Small intestine (tissue), 16 donors: ENCODE measurements at places on chromosomes 6 and 20. TPM values are rescaled to one million over a fixed set of nuclear protein-coding genes. Genes with fewer than 3 reads are reported as not detected.

GRCh38 chr6:167650730-167651317, 175.9 kb upstream of the AFDN start:
- DNase-seq, result no peak

DNA sequence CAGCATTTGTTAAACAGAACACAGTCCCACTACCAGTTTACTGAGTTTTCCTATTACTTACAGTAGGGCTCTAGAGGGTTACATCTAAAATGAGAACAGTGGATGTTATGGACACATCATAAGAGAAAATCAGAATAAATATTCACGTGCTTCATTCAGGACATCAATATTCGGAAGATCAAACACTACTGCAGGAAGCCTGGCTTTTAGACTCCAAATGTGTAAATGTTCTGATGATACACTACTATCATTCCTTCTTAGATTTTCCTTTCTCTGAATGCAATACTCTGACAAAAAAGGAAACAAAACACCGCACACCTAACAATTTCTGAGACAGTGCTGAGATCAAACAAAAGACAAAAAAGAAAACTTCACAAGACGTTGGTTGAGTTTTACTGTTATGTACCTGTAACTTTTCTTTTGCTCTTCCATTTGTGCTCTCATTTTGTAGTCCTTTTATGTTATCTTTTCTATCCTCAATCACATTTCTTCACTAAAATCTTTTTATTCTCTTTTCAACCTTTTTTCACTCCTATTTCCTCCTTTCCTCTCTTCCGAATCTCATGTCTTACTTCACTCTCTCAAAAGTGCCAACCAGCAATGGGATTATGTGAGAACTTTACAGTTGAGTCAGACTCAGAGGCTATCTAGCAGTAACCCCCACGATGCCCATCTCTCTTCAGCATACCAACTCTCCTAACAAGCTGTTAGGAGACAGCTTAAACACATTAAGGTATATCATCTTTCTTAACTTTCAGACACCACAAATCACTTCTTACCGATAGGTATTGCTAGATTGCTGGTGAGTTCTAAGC, 1.7 kb downstream of the FAM184A start:
- DNase-seq, result no peak

- no peak for DNase-seq
Measured at GRCh38 chr6:158488065-158488464, 71.8 kb upstream of the TMEM181 start.

Gene CST4
- not detected for polyA plus RNA-seq

DNA sequence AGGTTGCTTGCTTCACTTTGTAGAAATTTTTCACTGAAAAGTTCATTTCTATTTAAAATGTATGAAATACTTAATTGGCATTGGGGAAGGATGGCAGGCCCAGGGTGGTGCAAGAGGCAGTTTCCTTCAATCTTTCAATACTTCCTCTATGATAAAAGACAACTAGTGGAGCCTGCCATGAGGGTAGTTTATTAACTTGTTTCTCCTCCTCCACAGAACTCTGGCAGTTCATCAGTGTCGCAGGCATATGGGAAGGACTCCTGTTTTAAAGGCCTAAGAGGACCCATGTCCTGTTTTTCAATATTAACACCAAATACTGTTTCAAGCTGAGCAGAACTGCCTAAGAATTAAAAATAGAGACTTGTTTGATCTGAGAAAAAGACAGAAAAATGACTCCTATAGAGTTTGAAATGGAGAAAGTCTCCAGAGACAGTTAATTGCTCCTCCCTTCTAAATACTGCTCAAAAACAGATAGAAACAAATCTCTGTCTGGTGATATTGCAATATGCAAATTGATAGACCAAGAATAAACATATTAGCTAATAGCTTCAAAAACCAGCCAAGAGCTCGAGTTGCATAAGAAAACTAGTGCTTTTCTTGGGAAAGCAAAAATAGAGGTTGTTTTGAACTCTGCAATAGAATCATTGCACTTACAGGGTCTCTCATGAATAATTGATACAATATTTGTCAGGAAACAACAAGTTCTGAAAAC, 665.7 kb upstream of the SLC35B3 start:
- DNase-seq, result no peak

Gene OR2J2
- not detected for polyA plus RNA-seq

Gene PRDM13
- 0.03 TPM for polyA plus RNA-seq

- no peak for DNase-seq
Measured at GRCh38 chr6:96811136-96811535, 26.1 kb downstream of the GPR63 start.

Gene ANGPT4
- polyA plus RNA-seq, result not detected

DNA sequence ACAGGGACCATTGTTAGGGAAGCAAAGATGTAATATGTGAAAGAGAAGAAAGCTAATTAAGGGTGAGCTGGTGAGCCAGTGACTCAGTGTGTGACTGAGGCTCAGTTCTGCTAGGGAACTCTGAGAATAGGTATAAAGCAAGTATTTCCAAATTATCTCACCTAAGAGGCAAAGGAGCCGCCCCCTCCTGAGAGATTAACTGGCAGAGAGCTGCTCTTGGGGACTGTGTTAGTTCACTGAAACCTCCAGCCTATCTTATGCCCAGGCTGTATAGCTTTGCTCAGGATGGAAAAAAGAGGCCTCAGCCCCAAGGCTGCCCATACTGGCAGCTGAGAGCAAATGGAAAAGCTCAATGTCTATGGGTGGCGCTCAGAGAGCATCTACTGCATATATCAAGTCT, 152.0 kb downstream of the PAK5 start:
- DNase-seq, result no peak

GRCh38 chr20:8534368-8535160, 402.5 kb downstream of the PLCB1 start:
- DNase-seq, result peak; percentile 6

Gene FKBP1C
- 0.45 TPM for polyA plus RNA-seq

DNA sequence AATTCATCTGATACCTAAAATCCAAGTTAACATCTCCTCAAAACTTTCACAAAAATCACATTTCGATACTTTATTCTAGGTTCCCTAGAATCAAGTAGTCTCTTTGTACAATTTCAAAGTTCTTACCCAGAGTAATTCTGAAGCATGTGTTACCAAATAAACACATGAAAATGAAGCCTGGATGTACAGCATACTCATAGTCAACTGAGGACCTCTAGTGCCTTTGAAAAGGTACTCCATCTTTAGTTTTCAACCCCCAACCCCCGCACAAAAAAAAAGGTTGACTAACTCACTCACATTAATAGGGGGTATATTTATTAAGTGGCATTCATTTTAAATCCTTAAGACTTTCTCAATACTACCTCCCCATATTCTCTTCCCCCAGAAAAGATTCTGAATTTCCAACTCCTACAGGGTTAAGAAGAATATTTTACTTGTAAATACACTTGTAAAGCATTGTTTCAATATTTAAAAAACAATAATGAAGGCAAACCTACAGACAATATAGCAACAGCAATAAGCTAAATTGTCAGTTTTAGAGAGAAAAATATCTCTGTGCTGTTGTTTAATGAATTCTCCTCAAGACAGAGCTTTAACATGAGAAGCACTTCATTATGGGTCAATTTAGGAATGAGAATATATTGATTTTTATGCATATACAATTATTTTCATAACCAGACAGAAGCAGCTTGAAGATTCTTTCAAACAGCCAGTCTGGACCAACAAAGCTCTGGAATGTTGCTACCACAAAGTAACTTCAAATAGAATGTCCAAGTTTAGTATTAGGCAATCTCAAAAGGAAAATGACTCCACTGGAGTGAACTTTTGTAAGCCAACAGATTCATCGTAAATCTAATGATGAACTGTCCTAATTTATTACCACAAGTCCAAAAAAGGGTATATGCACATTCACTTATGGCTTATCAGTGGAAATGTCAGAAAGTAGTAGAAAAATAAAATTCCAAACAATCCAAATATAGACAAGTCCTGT, 3.3 kb downstream of the PLN start:
- DNase-seq, result peak; percentile 32

GRCh38 chr6:14810021-14810420, 435.8 kb upstream of the JARID2 start:
- no peak for DNase-seq

DNA sequence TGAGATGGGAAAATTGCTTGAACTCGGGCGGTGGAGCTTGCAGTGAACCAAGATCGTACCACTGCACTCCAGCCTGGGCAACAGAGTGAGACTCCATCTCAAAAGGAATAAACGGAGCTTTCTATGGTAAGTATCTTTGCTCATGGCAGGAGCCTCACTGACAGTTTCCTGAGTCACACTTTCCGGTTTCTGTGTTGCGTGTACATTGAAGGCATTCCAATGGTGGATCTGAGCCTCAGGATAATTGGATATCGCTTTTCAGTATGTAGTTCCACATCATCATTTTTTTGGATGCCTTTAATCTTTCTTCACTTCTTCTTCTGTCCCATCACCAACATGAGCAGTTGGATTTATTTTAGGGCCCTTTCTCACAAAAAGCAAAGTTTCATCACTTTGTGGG, 28.6 kb upstream of the GTSF1L start:
- DNase-seq, result no peak

- DNase-seq, result no peak
Measured at GRCh38 chr6:36963451-36964290, 9.1 kb downstream of the PI16 start.

DNA sequence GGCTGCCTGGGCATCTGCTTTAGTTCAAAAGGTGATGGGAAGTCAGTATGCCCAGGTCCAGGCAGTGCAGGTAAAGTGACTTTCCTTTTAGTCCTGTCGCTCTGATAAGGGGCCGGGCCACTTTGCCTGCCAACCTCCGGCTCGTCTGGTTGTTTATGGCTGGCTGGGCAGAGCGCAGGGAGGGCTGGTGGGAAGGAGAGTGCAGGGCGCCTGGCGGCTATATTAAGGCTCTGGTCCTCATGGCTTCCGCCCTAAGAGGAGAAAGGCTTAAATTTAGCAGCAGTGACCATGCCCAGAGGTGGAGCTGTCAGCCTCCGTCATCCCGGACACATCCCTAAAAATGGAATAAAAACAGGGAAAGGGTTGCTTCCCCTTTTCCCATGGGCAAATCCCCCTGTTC, 14.6 kb downstream of the GATA5 start:
- peak; percentile 73 for DNase-seq

DNA sequence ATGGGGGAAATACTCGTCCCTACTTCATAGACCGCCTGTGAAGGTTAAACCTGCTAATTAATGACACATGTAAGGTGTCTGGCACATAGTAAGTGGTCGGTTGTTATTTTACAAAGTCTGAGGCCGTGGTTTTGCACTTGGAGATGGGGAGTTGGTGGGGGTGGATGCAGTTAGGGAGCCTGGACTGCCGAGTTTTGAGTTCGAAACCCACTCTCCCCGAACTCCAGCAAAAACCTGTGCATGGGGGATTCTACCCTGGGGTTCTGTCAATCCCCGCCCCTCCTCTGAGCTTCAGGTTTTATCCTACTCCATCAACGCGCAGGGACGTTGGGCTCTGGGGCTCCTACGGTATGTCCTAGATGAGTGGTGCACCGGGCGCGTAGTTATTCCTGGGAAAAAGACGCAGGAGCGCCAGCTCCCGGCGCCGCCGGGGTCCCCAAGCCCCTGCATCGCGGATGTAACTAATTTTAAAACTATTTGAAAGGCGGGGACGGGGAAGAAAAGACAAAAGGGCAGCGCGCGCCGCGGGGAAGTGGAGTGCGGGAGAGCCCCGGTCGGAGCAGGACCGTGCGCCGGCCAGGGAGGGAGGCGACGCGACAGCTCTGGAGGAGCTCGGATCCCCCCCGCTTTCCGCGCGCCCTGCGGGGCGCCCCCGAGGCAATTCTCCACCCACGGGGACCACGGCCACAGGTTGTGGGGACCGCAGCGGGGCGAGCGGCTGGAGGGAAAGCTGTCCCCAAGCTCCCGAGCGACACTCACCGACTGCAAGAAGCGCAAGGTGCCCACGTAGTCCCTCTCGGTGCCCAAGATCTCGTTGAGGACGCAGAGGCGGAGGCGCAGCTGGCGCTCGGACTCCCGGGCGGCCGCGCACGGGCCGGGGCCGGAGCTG, 672 bp downstream of the PREX1 start:
- DNase-seq, result no peak

Gene WFDC5
- not detected for polyA plus RNA-seq

Gene EYA4
- polyA plus RNA-seq, result not detected

Gene NEU1
- polyA plus RNA-seq, result 24.8 TPM

GRCh38 chr6:148703900-148704299, 42.9 kb upstream of the UST start:
- no peak for DNase-seq

Gene BPI
- 0.27 TPM for polyA plus RNA-seq

- no peak for DNase-seq
Measured at GRCh38 chr6:70956451-70957283, at the start of gene B3GAT2. Gene B3GAT2, minus strand, starts transcription at chr6:70957060. Its CDS starts 631 bp downstream, at chr6:70956429.
